NCI-H1694 (cell line): ENCODE measurements at places on chromosomes 5 and 9.

DNA sequence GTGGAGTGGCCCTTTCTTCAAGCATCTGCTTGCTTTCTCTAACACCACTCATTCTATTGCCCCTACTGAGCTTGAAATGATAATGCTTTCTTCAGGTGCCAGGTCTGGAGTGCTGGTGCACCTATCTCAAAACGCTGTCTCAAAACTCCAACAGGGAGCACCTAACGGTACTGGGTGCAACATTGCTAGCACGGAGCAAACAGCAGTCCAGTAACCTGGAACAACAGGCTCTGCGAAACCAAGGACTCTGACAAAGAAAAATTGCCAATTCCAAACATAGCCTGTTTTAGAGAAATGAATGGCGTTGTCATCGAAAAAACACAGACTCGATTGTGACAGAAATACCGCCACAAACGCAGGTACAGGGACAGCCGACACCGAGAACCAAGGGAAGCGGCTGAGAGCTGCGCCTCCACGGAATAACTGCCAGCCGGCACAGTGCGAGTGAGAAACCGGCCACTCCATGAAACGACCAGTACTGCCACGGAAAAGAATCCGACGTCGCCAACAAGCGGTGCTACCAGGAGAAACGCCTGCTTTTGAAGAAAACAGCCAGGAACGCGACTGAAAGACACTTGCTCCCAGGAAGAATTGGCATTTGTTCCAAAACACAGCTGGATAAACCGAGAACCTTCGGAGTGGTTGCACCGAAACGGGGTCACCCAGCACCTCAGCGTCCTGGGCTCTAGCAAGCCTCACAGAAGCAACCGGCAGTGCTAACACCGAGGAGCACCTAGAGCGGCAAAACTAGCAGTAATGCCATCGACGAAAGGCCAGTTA is 3.1 kb downstream of the ANXA2R start:
- no peak for DNase-seq

GRCh38 chr9:84711936-84712335 is 42.4 kb downstream of the NTRK2 start:
- DNase-seq: no peak

- DNase-seq: no peak
Observed at GRCh38 chr5:107954254-107954653, 283.5 kb upstream of the EFNA5 start.

DNA sequence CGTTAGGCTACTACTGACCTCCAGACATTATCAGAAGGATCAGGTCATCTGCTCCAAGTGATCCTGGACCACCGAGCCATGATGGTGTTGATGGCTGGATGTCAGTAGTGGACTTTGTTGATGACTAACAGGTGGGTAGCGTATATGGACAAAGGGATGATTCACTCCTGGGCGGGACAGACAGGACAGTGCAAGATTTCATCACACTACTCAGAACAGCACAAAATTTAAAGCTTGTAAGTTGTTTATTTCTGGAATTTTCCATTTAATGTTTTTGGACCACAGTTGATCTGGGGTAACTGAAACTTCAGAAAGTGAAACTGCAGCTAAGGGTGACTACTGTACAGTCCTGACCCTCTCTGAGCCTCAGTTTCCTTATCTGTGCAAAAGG is 12.7 kb downstream of the PDGFRB start:
- no peak for DNase-seq

DNA sequence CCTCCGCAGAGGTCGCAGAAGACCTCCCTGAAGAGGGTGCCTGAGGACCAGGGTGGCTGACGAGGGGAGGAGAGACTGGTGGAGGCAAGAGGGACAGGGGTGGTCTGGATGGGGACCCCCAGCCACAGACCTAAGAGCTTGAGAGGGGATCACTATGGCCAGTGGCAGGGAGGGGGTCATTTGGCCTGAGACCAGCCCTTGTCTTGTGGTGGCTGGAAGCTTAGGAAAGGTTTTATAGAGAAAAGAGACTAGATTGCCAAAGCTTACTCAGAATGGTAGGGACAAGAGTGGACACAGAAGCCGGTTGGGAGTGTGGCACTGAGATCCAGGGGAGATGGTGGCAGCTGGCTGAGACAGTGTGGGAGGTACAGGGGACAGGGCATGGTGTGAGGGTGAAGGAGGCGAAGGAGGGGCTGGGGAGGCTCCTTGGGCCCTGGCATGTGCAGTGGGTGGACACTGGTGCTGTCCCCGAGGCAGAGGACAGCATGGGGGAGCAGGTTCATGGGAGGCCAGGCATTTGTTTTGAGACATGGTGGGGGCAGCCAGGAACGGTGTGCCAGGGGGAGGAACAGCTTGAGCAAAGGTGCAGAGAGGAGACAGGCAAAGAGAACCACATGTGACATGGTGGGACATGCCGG is 123.0 kb downstream of the C9orf50 start:
- DNase-seq: no peak

DNA sequence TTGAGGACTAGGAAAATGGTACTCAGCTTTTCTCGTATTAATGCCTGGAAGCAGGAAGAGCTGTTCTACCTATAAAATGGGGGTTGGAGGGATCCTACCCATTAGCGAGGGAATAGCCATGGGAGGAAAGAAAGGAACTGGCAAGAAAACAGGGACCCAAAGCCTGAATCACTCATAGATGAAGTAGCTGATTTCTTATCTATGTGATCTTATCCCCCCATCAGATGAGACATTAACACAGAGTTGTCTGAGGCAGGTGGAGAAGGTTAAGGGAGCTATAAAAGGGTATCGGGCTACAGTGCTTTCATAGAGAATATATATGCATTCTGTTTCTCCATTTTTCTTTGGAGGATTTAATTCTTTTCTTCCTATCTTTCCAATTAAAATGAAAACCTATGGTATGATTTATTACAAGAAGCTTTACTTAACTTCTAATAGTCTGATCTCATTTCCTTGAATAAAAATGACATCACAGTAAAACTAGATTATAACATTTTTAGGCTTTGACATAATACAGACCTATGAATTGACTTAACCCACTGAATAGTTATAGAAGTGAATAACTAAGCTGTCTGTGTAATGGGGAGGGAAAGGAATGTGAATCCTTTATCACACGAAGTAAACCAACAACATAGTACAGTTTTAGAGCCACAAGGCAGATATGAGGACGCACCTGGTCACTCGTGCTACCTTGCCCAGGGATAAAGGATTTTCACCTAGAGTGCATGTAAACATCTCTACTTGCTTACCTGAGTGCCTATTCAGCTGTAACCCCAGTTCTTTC is 39.0 kb downstream of the IQGAP2 start:
- DNase-seq: no peak

GRCh38 chr5:17436350-17436749 is 61.7 kb upstream of the TAF11L2 start:
- no peak for DNase-seq
